ENCODE measurements at places on chromosomes 3 and 15.

- DNase-seq = no peak
Measured at GRCh38 chr3:183260167-183260904, 7.3 kb downstream of the B3GNT5 start.

DNA sequence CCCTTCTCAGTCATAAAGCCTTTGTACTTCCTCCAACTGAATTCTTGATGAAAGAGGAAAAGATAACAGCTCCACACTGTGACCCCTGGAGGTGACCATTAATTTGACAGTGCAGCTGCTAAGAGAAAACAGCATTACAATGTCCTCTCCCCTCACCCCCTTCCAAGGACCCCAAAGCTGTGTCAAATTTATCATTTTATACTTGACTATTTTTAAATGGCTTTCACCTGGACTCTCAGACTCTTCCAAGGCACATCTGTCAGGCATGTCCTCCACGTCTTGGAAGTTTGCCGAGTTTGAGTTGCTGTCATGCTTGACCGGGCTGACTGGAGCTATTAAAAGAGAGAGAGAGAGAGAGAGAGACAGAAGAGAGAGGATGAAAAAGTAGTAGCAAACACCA, 236.5 kb downstream of the WDR72 start:
- no peak for DNase-seq

- DNase-seq = no peak
Measured at GRCh38 chr15:80985981-80986380, 3.6 kb downstream of the MESD start.

DNA sequence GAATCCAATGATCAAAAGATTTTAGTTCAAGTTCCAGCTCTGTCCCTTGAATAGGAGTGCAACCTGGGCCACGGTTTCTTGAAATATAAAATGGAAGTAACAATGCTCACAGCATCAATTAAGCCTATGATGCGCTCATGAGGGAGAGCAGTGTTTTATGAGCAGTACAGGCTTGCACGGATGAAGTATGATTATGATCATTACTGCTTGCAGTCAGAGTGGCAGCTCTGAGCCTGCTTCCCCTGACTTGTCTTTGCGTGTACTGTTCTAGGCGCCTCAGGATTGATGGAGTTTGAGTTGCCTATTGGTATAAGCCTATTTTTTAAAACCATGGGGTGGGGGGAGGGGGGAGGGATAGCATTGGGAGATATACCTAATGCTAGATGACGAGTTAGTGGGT, 37.0 kb downstream of the ITGB5 start:
- DNase-seq = no peak

GRCh38 chr3:141825216-141826011, 51.0 kb upstream of the ATP1B3 start:
- no peak for DNase-seq

GRCh38 chr3:193240436-193240849, 579 bp upstream of the PLAAT1 start:
- no peak for DNase-seq

- DNase-seq = no peak
Measured at GRCh38 chr3:87958289-87958688, 100.5 kb downstream of the CGGBP1 start.

DNA sequence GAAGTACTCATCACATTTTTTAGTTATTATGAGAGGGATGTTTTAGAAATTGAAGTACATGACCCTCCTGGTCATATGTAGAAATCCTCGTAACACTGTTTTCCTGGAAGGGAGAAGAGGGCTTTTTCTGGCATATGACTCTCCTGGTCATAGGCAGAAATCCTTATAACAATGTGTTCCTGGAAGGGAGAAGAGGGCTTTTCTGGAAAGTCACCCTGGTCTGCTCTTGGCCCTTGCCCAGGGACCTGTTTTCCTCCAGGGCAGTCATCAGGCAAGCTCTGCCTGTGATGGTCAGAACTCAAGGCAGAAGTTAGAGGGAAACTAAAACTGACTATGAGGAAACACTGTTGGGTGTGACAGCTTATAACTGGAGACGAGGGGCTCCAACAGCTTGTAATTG, 27.7 kb downstream of the LAMP3 start:
- DNase-seq = no peak

DNA sequence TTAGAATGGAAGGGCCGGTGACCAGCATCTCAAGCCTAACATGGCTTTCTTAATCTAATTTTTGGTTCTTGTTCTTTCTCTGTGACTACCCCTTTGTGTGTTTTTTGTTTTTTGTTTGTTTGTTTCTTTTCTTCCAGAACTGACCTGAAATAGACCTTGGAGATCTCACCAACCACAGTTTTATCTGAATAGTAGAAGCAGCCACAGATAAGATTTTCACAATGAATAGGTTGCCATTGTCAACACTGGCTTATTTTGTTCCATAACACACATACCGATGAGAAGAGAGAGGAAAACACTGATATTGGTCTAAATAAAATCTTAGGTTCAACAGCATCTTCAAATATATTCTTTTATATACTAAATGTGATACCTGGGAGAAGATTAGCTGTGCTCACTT, 11.5 kb downstream of the ILDR1 start:
- DNase-seq = no peak

DNA sequence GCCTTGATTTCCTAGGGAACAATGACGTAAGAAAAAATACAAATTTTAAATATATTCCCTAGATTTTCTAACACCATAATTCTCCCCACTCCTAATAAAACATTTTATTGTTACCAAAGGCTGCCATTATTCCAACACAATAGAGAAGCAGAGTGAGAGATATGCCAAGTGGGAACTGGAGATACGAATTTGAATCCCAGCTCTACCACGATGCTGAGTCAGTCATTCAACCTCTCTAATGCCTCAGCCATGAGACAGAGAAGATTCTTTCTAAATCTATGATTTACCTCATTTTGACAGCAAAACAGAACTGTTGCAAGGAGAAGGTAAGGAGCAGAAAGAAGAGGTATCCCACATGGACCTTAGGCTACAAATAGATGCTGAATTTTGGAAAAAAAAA, 112.5 kb downstream of the IGF2BP2 start:
- DNase-seq = no peak

DNA sequence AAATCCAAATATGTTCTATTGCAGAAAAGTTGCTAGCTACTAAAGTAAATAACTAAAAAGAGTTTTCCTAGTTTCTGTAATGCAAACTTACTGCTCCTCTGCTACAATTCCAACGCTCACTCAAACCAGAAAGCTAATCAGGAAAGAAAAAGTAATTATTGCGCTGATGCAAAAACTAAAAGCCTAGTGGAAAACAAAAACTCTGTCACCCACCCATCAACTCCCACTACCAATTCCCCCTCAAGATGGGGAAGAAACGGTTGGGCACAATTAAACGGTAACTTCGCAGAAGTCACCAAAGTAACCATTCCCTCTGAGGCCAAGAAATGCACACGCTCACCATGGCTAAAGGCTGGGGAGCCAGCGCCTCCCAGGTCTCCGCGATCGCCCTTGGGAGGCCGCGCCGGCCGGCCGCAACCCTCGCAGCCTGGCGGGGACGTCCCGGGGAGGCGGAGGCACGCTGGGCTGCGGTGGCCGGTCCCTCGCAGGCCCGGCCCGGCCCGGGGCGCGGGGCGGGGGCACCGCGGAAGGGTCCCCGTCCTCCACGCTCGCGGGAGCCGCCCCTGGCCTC, 684 bp downstream of the SLTM start:
- no peak for DNase-seq

DNA sequence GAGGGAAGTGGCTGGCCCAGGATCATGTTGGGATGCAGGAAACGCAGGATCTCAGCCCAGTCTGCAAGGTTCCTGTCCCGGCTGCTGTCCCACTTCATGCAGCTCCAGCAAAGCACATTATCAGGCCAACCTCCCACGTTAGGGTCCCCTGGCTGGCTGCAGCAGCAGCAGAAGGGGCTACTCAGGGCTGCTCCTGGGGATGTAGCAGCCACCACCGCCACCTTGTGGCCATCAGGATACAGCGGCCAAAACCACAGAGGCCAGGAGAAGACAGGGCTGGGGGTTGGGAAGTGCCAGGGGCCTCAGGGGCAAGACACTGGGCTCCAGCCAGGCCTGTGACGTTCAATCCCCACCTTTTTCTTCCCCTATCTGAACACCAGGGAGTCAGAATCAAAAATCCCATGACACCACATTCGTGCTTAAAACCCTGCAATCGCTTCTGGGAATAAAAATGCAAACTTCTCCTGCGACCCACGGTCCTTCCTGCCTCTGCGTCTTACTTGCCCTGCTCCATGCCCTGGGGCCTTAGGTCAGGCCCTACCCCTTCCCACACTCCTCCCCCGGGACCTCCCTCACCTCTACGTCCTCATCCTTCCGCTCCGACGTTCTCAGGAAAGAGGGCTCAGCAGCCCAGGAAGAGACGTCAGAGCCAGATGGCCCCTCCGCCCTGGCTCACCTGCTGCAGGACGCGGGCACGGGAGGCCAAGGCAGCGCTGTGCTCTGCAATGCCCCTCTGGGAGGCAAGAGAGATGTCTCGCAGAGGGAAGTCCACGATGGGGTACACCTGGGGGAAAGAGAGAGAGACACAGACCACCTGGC, 21.5 kb downstream of the SSUH2 start:
- peak; percentile 34 for DNase-seq

GRCh38 chr15:81165535-81165934, 31.1 kb upstream of the IL16 start:
- DNase-seq = no peak

DNA sequence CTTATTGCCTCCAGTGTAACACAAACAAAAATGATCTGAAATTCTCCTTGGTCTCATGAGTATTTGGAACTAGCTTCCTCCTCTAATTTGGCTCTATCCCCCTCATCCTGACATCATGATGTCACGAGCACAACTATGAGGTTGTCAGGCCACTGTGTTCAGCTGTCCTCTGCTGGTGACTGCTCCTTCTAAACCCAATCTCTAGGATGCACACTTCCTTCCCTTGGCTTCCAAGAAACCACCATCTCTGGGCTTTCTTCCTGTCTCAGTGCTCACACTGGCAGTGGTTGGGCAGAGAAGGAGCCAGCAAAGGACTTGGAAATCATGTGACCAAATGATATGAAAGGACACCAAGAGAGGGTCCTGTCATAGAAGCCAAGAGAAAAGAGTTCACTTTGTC, 30.7 kb upstream of the EIF1B start:
- no peak for DNase-seq

GRCh38 chr3:195170496-195170895, 100.5 kb downstream of the XXYLT1 start:
- no peak for DNase-seq

- DNase-seq = no peak
Measured at GRCh38 chr15:65676123-65676522, 54.4 kb downstream of the SLC24A1 start.

GRCh38 chr3:12278566-12278965, 10.3 kb upstream of the PPARG start:
- DNase-seq = no peak

GRCh38 chr3:145266368-145266767, 894.6 kb downstream of the PLOD2 start:
- DNase-seq = no peak

DNA sequence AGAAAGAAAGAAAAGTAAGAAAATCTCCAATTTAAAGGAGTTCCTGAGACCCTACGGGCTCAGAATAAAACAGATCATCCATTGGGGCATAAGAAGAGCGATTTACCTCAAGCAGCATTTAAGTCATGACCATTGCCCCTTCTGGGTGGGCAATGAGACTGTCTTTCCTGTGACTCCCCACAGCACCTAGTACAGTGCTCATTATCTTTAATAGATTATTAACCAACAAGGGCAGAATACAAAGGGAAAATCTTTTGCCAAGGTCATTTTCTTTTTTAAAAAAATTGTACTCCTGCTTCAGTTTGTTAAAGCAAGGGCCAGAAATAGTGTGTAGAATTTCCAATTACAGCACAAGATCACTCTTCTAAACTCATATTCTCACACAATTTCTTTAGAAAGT, 443.3 kb upstream of the AGTR1 start:
- no peak for DNase-seq

GRCh38 chr15:77807611-77808010, 174.9 kb upstream of the LINGO1 start:
- DNase-seq = no peak

GRCh38 chr15:63030101-63030551, 12.4 kb upstream of the TPM1 start:
- no peak for DNase-seq

- no peak for DNase-seq
Measured at GRCh38 chr3:52330194-52330805, 14.2 kb downstream of the DNAH1 start.

GRCh38 chr3:58495101-58495500, 3.2 kb downstream of the KCTD6 start:
- DNase-seq = no peak

DNA sequence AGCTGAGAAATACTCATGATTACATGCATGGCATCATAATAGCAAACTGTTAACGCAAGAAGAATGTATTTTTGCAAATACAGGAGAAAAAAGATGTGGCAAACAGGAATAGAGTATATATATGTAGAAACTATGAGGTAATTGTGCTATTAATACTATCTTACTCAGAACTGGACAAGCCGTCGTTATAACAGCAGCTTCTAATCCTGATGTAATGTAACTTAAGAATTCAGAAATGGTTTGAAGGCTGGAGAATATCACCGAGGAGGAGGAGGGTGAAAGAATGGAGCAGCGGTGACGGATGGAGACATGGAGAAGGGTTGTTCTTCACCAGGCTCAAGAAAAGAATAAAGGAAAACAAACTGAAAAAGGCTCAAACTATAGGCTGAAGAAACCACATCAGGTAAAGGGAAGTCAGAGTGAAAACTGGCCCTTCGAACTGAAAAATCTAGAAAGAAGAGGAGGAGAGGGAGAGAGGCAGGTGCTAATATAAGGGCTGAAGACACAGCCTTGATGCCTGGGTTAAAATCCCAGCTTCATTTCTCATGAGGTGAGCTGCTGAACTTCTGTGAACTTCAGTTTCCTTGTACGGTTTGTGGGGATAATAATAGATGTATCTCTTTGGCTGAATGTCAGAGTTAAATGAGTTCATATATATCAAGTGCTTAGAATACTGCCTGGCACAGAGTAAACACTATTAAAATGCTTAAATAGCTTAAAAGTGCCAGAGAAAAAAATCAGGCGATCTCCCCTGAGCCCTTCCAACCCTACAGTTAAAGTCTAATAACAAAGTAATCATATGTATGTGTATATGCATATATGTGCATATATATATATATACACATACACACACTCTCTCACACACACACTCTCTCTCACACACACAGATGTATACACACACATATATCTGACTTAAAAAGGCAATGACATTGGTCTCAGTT, 43.9 kb downstream of the GOLIM4 start:
- no peak for DNase-seq

DNA sequence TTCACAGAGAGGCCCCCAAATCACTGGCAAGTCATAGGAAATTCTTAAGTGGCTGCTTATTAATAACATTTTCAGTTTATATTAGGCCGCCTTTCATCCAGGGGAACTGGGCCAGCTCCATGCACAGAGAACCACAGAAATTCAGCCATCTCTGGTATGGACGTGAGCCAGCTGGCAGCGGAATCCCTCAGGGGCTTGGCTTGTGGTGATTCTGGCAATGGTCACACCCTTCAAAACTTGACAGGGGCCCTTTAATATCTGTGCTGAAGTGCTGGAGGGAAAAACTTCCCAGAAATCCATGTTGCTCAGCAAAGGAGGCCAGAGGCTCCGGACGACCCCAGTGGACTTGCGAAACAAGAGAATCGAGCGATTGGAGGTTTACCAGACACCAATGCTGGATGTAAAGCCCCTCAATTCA, 11.3 kb downstream of the PRICKLE2 start:
- DNase-seq = no peak
